ENCODE measurements at places on chromosomes 5 and 9.

- no peak for DNase-seq
These were observed 89.8 kb upstream of the TUT7 start for GRCh38 chr9:86443992-86444391.

DNA sequence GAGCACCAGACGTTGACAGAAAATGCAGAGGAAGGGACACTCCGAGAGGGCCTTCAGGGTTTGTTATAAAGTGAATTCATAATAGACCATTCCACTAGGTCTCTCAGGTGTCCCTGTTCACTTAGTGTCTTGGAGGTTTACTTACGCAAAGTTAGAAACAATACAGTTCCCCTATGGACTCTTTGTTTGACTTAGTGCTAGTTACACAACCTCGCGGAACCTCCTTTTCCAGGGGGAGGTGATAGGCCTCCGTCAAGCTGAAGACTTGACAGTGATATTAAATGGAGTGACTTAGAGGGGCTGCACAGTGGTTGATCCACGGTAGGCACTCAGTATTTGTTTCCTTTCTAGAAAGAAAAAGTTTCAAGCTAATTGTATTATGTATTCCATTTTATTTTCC is 1.3 kb downstream of the CCT5 start:
- no peak for DNase-seq

- no peak for DNase-seq
These were observed 1.2 kb downstream of the GRIN3A start for GRCh38 chr9:101737165-101737704.

- DNase-seq: peak; percentile 72
These were observed 81.0 kb downstream of the SHB start for GRCh38 chr9:37988041-37988440.

GRCh38 chr9:91676046-91676445 is 252.4 kb upstream of the NFIL3 start:
- DNase-seq: peak; percentile 14

DNA sequence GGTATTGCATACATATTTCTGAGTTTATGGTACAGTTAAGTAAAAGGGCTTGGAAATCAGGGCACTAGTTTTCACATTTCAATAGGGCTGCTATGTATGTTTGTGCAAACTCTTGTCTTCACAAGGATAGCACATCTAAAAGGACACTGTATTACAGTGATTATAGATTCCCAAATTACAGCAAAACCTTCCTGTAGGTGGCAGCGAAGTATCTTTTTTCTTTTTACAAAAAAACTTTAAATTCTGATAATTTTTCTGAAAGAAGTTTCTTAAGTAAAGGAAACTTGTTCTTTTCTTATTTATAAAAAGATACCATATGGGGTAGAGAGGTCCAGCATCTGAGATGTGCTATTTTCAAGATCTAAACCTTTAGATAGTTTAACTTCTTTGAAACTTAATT is 337.8 kb downstream of the PTPRD start:
- DNase-seq: no peak

DNA sequence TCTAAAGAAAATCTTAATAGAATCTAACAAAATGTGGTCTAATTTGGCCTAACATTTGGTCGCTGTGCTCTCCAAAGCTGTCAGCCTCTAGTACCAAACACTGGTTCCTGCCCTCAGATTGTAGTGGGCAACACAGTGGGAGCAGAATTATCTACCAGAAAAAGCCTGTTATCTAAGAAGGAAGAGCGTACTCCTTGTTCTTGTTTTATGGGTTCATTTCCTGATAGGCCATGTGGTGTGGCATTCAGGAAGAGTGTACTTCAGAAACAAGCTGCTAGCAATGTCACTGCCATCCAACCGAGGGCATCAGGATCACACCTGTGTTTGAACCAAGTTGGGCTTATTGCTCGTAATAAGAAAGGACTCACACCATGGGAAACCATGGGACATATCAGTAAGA is 487.9 kb upstream of the DAP start:
- no peak for DNase-seq

- DNase-seq: no peak
These were observed 97.4 kb downstream of the OSTF1 start for GRCh38 chr9:75185585-75186170.

- peak; percentile 21 for DNase-seq
These were observed 21.4 kb downstream of the AGXT2 start for GRCh38 chr5:35026280-35026840.

- no peak for DNase-seq
These were observed 1.0 kb downstream of the ADAMTS19 start for GRCh38 chr5:129460936-129461710.

DNA sequence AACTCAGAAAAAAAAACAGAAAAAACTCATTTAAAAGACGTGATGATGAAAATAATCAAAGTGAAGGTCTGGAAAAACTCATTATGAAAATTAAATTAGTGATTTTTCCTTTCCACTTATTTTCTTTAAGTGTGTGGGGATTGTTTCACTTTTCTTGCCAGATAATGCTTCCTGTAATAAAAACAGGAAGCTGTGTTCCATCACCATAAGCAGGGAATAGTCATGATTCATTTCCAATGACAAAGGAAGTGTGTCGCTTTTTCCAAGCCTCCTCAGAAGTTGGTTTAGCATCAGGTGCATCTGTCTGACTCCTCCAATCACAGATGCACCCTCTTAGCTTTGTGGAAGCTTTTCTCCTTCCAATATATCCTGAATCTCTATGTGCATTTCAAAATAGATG is 2068.7 kb downstream of the MAT2B start:
- DNase-seq: no peak

- no peak for DNase-seq
These were observed 6.1 kb downstream of the ORM2 start for GRCh38 chr9:114335745-114336144.

DNA sequence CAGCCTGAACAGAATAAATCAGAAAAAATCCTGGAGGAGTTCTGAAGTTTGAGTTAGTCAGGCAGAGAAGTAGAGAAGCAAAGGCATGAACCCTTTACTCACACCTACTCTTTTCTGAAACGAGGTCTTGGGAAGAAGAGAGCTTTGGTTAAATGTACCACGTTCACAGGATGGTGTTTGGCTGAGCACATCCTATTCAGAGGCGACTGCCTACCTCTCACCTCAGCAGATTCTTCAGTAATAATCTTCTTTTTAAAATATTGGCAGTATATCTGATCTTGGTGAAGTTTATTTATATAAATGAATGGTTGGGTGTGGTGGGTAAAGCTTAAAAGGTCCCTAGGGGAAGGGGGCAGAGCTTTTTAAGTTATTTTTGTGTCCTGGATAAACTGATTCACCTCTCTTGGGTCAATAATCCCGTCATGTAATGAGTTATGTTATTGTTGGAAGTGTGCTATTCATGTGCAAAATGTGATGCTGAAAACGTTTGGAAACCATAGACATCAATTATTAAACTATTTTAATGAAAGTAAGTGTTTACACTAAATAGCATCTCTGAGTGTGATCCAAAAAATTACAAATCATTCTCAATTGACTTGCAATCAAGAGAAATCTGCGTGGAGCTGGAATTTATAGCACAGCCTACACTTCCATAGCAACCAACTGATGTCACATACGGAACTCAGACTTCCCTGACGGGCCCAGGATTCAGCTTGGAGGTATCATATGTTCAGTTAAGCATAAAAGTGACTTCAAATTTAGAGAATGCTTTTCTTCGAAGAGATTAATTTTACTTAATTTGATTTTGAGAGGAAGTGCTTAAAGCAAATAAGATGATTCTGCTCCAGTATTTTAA is 94.3 kb upstream of the EQTN start:
- no peak for DNase-seq

- no peak for DNase-seq
These were observed 39.8 kb downstream of the HMCN2 start for GRCh38 chr9:130305381-130305780.

DNA sequence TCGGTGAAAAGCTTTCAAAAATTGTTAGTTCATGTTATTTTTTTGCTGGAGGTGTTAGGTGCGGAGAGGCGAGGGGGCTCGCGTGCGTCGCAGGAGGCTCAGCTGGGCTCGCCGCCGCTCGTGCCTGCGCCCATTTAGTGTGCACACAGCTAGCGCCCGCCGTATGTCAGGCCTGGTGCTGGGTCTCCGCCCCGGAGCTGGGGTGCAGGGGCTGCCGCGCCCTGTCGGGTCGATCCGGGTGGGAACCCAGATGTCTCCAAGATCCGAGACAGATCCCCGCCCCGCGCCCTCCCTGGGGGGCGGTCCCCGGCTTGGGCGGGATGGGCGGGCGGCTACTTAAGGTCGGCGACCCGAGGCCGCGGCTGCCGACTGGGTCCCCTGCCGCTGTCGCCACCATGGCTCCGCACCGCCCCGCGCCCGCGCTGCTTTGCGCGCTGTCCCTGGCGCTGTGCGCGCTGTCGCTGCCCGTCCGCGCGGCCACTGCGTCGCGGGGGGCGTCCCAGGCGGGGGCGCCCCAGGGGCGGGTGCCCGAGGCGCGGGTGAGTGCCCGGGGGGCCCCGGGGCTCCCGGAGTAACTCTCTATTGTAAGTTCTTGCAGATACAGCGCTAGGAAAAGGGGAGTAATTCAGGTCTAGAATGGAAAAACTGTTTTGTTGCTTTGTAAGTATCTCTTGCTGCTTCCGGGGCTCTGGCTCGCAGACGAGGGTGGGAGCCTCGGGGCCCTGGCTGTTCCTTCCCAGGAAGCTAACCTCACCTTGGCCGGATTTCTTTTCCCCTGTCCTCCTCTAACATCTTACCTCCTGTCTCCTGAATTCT is 31.7 kb downstream of the GSN start:
- DNase-seq: peak; percentile 60

GRCh38 chr9:73037613-73038012 is 84.8 kb upstream of the ALDH1A1 start:
- no peak for DNase-seq

GRCh38 chr9:125409637-125410521 is 148.3 kb downstream of the GAPVD1 start:
- no peak for DNase-seq

DNA sequence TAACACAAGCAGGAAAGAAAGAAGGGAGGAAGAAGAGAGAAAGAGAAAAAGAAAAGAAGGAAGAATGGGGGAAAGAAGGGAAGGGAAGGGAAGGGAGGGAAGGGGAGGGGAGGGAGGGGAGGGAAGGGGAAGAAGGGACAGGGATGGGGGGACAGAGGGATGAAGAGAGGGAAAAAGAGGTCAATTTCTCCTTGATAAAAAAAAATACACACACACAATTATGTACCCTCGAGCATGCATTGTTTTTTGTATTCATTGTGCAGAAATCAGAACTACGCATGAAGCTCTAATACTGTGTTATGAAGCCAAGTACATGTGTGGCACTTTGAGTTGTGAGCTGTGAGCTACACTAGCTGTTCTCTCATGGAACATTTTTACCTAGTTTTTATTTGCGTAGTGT is 274.9 kb upstream of the CDH18 start:
- DNase-seq: no peak

- DNase-seq: no peak
These were observed 41.6 kb downstream of the TRIO start for GRCh38 chr5:14184725-14185124.

DNA sequence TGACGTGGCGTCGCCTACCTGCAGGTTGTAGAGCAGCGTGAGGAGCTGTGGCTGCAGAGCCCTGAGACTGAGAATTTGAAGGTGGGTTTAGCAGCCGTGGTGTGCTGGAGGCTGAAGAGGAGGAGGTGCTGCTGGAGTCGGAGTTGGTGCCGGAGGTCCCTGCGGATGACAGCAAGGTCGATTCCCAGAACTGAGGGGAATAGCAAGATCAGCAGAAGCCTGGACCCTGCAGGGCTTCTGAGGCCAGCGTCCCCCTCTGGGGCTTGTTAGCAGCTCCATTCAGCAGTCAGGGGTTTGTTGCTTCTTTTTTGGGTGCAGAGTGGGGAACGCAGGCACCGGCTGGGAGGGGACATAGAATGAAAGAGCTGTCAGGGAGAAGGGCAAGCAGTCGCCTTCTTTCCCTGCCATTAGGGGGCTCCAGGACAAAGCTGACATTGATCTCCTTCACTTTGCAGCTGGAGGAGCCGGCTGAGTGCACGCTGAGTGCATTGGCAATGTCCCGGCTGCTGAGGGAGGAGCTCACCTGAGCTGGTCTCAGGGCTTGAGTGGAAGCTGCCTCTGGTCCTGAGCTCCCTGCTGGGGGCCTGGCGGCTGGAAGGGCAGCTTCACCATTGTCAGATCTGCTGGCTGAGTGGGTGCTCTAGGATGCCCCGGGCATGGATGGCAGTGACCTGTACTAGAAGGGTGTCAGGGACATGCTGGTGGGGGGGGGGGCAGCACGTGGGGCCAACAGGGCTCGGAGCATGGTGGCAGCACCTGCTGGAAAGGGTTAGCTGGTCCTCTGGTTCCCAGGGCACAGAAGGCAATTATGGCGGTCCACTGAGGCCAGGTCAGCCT is 20.8 kb downstream of the OBP2B start:
- peak; percentile 90 for DNase-seq

DNA sequence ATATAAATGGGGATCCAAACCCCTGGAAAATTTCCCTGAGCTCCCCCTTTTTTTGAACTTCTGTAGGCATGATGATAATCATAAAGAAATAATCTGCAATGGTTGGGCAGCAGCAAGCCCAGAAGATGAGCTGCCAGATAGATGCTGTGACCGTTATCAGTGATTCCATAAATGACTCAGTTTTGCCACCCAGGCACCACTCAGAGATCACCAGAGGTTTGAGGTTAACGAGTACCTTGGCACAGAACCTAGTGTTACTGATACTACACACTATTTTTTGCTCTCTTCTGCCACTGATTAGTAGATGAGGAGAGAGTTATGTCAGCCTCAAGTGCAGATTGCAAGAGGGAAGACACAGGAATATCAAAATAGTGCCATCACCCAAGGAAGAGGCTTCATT is 199.3 kb upstream of the PTGER4 start:
- DNase-seq: no peak

- no peak for DNase-seq
These were observed at the start of gene HAPLN1 for GRCh38 chr5:83720836-83721537. HAPLN1 (minus strand) TSS chr5:83720855; CDS start chr5:83673523, 47,332 bp downstream.

GRCh38 chr9:138066049-138066448 is 188.5 kb downstream of the CACNA1B start:
- DNase-seq: no peak

- DNase-seq: no peak
These were observed 1915.7 kb upstream of the CDH9 start for GRCh38 chr5:28954074-28954473.

GRCh38 chr9:98149422-98149821 is 30.4 kb upstream of the TRIM14 start:
- no peak for DNase-seq

DNA sequence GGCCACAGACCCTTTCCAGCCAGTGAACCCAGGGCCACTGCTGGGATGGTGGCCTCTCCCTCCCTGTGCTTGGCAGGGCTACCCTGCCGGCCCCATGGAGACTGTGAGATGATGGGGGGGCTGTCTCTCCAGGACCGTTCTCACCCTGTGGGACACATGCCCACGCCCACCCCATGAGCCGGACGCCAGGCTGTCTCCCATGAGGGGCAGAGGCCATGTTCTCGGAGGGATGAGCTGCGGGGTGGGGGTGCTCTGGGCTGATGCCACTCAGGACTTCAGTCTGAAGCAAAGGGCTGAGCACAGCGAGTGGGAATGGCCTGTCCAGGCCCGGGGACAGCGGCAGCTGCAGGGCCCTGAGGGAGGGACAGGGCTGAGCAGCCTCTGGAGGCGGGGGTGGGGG is 88.9 kb downstream of the KCNT1 start:
- no peak for DNase-seq

- no peak for DNase-seq
These were observed 8.4 kb downstream of the RPS14 start for GRCh38 chr5:150440948-150441812.
